ENCODE measurements at places on chromosomes 11 and 22. TPM values are rescaled to one million over a fixed set of nuclear protein-coding genes. Genes with fewer than 3 reads are reported as not detected.

DNA sequence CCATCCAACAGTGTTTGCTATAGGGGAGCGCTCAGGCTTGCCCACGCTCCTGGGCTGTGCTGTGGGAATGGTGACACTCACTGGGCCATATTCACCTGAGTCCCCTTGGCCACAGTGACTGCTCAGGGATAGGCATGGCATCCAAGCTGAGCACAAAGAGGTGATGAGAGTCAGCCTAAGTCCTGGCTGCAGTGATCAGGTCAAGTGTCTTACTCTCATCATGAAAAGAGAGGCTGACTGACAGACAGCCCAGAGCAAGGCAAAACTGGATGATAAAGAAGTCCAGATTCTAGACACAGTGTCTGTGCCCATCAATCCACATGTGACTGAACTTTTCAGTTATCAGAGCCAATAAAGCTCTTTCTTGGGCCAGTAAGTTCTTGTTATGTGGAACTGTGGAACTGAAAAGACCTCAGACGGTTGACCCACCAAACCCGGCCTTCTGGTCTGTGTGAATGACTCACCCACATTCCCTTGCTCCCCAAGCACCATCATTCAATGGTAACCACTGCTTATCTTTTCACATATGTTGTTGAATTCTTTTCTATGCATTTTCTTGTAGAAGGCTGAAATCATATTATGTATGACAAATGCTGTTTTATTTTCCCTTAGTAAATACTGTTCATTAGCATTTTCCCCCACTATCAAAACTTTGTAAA lies 43.2 kb upstream of the YPEL1 start:
- DNase-seq: no peak

DNA sequence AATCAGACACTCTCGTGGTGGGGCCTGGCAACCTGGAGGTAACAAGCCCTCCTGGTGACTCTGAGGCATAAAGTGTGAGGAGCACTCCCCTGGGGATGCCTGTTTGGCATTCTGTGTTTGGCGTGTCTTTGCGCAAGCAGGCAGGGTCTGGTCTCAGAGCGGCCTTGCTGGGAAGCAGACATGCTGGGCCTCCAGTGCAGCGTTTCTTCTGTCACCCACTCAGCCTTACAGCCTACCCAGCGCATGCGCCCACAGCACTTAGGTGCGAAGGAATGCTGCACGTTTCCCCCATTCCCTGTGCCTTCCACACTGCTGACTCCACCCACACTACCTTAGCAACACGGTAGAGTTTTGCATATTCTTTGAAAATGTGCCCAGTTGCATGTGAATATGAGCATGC lies 7.4 kb upstream of the CXCR5 start:
- DNase-seq: no peak

GRCh38 chr11:58898106-58898505 lies 41.2 kb upstream of the GLYATL1 start:
- no peak for DNase-seq

DNA sequence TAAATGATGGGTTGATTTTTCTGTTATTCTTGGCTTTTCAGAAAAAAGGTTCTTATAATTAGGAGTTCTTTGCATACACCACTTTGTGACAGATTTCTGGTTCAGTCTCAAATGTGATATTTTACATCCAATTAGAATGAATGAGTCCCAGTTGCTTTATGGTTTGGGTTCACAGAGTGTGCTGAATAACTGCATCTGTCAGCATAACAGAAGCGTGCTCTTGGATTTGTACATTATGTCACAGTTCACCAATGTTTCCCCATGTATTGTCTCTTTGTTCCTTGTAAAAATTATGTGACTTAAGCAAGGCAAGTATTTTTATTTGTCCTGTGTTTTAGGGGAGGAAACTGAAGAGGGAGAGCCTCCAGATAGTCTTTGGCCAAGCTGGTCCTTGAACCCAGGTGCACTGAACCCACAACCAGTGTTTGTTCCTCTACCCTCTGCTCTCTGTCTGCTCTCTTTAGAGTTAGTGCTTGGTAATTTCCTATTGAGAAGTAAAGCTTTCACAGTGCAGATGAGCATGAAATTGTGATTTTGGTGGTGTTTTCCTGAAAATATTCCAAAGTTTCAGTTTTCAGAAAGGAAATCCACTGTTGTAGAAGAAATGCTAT lies 107.5 kb downstream of the TBC1D22A start:
- DNase-seq: no peak

- DNase-seq: peak; percentile 71
Measured at GRCh38 chr11:27281740-27282590, 81.0 kb downstream of the CCDC34 start.

- no peak for DNase-seq
Measured at GRCh38 chr22:36773935-36774334, 2.0 kb downstream of the IFT27 start.

DNA sequence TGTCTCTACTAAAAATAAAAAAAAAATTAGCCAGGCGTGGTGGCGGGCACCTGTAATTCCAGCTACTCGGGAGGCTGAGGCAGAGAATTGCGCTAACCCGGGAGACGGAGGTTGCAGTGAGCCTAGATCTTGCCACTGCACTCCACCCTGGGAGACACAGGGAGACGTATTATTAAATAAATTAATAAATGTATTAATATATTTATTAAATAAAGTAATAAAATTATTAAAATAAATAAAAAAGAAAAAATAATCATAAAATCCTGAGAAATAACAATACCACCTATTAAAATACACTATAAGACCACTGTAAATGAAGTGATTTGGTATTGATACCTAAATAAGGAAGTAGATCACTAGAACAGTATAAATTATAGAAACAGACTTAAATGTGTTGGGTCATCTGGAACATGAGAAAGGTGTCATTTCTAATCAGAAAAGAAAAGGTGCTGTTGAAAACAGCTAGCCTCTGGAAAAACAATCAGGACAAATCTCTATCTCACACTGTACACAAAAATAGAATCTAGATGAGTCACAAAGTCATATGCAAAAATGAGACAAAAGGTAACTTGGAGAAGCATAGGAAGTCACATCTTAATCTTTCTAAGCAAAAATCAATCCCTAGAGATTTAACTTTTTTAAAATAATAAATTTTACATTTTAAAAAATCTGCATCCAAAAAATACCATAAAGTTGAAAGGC lies 43.2 kb upstream of the UBASH3B start:
- no peak for DNase-seq

DNA sequence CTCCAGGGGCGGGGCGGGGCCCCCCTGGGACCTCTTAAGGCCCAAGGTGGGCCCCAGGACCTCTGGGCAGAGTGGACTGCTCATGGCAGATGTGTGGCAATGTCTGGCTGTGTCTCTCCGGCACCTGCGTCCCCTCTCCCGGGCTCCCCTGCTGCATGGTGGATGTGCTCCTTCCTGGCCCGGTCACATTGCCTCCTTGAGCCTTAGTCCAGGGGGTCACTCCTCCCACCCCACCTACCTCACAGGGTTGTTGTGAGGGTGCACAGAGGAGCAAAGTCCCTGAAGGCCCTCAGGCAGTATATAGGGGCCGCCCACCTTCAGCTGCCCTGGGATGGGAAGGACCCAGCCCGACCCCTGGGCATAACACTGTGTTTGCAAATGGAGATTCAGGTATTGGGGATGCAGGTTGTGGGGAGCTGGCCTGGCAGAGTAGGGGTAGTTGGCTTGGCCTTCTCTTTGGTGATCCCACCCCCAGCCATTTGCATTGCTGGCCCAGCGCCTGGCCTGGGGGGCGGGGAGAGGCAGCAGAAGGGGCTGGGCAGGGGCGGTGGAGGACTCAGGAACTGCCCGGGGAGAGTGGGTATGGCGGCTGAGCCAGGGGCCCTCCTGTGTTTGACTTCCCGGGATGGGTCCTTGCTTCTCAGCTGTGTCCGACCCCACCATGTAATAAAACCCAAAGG lies 11.3 kb downstream of the KCTD17 start:
- DNase-seq: no peak

DNA sequence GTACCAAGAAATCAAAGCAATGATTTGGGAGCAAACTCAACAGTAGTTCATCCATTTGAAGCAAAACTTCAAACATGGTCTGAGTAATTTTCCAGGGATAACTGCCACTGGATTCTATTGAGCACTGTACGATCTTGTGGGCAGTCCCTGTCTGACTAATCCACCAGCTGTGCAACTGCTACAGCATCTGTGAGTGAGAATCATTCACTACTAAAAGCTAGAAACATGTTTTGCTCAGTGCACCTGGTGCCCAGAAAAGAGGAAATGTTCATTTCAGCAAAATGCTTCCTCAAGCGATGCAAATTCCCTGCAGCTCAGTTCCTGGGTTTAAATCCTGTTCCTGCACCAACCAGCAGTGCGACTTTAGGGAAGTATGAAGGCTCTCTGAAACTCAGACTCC lies 1077.9 kb downstream of the DLG2 start:
- no peak for DNase-seq

C11orf97 gene
- not detected for total RNA-seq

SCGB1D2 gene
- not detected for total RNA-seq

ART5 gene
- total RNA-seq: not detected

INS gene
- not detected for total RNA-seq

DDTL gene
- not detected for total RNA-seq

KIF18A gene
- total RNA-seq: not detected
